RPMI8226 (cell line): ENCODE measurements at places on chromosomes 12 and 14.

DNA sequence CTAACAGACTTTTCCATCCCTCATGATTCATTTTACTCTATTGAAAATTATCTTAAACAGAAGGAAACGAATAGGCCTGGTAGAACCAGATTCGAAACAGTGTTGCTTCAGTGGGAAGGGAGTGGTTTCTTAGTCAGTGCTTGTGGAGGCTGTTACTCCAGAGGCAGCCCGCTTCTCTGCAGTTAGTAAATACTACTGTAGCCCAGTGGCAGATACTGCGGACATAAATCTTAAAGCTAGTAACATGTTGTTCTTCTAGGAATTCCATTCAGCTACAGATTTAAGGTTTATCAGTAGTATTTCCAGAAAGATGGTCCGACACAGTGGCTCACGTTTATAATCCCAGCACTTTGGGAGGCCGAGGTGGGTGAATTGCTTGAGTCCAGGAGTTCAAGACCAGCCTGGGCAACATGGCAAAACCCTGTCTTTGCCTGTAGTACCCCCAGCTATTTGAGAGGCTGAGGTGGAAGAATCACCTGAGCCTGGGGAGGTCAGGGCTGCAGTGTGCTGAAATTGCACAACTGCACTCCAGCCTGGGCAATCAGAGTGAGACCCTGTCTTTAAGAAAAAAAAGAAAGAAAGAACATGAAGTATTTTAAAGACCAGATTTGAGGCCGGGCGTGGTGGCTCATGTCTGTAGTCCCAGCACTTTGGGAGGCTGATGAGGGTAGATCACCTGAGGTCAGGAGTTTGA is 45.9 kb downstream of the DIP2B start:
- no peak for DNase-seq

GRCh38 chr12:131096681-131097181 is 143.0 kb downstream of the ADGRD1 start:
- no peak for DNase-seq

GRCh38 chr12:80720516-80720915 is 3.8 kb downstream of the MYF5 start:
- no peak for DNase-seq

GRCh38 chr14:22200977-22201605 is 387.9 kb downstream of the DAD1 start:
- peak; percentile 33 for DNase-seq

DNA sequence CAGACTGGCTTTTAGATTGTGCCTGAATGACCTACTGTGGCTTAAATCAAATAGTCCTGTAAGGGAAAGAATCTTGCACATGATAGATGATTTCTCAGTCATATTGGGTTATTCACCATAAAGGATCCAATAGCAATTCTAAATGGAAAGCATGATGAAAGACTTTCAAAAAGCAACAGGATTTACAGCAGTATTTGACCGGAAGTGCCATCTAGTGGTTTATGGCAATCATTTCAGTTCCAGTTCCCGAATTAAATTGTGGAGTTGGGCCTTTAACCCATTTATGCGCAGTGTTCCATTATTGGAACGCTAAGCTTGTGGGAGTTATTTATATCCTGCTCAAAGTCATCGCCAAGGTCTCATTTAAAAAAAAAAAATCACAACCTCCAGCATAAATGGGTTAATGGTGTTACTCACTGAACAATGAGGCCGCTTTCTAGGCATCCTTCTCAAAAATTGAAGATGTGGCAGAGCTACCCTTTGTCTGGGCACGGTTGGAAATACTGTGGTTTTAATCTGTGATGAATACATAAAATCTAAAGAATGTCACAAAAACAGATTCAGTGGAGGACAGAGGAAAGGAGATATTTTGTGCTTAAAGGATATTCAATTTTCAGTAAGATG is 60.8 kb upstream of the REP15 start:
- DNase-seq, result peak; percentile 23

GRCh38 chr14:103194256-103195045 is 71.2 kb downstream of the TNFAIP2 start:
- no peak for DNase-seq

DNA sequence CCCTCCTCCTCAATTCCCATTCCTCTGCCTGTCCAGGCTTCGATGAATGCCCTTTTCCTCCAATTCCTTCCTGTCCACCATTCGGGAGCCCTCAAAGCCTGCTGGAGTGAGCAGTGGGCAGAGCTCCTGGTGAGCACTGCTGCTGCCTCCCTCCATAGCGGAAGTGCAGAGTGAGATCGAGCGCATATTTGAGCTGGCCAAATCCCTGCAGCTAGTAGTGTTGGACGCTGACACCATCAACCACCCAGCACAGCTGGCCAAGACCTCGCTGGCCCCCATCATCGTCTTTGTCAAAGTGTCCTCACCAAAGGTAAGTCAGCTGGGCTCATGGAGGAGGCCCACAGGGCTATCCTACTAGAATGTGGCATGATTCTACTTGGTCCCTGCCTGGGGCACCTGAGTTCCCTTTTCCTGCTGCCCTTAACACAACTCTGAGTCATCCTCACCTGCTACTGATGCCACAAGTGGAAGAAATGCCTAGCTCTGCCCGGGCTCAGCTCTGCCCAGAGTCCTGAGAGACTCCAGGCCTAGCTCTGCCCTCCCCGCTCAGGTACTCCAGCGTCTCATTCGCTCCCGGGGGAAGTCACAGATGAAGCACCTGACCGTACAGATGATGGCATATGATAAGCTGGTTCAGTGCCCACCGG is 8.0 kb downstream of the CACNB3 start:
- no peak for DNase-seq

DNA sequence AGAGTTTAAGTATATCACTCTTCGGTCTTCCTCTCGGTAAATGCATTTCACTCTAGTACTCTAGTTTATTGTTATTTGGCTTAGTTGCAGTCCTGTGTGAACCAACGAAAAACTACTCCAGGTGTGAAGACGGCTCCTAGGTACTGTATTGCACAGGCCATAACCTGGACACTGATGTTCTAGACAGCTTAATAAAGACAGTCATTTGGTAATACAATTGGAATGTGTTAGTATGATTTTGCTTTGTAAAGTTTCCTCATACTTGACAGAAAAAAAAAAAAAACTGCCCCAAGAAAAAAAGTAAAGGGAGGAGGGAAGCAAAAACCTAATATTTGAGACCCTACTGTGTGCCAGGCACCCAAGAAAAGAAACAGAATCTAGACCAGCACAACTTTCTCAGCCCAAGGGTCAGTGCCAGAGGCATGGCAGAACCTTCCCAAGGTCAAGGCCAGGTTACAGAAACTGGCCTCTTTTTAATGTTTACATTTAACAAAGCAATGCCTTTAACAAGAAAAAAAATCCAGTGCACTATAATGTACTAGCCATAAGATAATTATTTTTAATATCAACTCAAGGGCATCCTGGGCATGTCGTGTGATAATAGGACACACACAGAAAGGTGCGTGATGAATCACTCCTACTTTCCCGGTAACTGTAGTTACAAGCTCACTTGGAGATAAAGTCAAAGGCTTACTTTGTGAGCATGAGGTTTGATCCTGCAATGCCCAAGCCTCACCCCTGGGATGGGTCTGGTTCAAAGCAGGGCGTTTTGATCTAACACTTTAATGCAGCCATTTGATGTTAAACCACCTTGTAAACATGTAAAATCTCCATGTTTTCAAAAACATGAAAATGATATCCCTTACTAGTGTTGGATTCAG is 110.6 kb downstream of the BMP4 start:
- no peak for DNase-seq
